ENCODE measurements at places on chromosomes 1 and 21.
A peak's percentile ranks its signal among the peaks of the same experiment; 100 is the strongest.

- DNase-seq = no peak
Observed at GRCh38 chr1:160743266-160743665, 4.2 kb downstream of the SLAMF7 start.

GRCh38 chr1:89085781-89086180 lies 20.8 kb upstream of the GBP1 start:
- DNase-seq = peak; percentile 11

- no peak for DNase-seq
Observed at GRCh38 chr1:24803987-24804530, 58.8 kb downstream of the CLIC4 start.

- peak; percentile 10 for DNase-seq
Observed at GRCh38 chr1:42380586-42381279, at the start of gene RIMKLA. TSS of gene RIMKLA (plus strand) at chr1:42380792. CDS start at chr1:42380935, 143 bp downstream.

GRCh38 chr1:42730988-42731387 lies 9.0 kb downstream of the CLDN19 start:
- no peak for DNase-seq

GRCh38 chr1:48472638-48473037 lies 634 bp upstream of the SPATA6 start:
- DNase-seq = no peak

DNA sequence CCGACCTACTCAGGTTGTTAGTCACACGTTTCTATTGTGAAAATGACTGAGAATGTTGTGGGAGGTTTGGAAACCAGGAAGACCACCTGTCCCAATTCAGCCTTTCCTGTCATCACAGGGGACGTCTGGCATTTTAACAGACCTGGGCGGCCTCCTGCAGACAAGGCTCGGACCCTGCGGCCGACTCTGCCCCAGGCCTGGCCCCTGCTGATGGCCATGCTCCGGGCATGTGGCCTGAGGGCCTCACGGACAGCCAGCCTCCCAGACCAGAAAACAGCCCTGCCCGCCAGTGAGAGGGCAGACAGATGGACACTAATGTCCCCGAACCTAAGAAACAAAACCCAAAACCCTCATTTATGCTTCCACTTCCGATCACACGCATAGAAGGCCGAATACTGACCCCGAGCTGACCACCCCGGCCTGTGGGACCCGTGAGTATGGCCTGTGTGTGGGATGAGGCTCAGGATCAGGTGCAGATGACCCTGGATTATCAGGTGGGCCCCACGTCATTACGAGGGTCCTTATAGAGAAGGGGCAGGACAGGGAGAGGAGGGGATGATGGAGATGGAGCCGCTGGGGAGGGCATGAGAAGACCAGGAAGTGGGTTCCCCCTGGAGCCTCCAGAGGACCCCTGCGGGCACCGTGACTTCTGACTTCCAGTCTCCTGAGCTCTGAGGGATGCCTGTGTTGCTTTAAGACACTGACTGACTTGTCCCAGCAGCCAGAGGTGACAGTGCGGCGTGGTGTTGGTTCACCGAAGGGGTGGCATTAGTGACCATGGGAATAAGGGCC lies 9.6 kb downstream of the COL18A1 start:
- DNase-seq = no peak

DNA sequence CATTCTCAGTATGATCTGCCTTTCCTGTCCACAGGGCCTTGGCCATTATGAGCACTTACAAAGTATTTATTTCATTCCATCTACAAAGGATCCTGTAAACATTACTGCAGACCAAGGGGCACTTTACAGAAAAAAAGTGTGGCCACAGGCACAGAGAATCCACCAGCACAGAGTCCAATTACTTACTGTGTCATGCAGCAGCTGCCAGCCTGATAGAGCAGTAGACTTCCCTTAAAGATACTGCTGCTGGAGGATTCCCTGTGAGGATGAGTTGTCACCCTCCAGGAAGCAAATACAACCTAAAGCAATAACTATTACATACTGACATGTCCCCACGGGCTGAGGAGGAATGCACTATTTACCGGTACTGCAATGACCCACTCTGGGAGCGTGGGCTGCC lies 97.1 kb upstream of the COG2 start:
- no peak for DNase-seq

DNA sequence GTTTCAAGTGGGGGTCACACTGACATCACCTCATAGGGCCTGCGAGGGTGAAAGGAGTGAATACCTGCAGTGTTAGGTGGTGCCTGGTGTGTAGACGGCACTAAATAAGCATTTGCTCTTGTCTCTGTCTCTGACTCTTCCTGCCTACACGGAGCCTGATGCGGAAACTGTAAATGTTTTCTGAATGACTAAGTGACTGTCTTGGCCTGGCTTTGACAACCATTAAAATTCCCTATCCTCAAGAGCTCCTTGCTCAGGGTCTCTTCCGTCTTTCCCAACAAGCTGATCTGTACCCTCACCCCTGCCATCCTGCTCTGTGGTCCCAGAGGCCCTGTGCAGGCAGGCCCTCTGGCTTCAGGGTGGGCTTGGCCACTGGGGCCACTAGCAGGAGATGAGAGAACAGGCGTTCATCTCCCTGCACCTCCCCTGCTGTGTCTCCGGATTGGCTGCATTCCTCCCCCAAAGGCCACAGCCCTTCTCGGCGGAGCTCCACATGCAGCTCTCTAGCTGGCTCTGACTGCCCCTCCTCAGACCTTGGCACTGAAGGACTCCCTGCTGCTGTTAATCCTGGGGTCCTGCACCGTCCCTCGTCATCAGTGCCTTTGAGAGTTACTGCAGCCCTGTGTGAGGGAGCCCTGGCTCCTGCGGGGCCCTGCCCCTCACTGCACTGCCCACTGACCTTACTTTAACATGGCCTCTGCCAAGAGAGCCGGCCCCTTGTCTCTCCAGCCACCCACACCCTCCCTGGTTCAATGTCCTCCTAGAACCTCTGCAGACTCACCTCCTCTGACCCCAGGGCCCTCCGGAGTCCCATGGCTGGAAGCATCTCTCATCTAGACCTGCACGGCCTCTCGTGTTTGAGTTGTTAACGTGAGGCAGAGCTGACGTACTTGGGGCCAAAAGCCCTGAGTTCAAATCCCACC lies 211.1 kb downstream of the MATN1 start:
- no peak for DNase-seq

DNA sequence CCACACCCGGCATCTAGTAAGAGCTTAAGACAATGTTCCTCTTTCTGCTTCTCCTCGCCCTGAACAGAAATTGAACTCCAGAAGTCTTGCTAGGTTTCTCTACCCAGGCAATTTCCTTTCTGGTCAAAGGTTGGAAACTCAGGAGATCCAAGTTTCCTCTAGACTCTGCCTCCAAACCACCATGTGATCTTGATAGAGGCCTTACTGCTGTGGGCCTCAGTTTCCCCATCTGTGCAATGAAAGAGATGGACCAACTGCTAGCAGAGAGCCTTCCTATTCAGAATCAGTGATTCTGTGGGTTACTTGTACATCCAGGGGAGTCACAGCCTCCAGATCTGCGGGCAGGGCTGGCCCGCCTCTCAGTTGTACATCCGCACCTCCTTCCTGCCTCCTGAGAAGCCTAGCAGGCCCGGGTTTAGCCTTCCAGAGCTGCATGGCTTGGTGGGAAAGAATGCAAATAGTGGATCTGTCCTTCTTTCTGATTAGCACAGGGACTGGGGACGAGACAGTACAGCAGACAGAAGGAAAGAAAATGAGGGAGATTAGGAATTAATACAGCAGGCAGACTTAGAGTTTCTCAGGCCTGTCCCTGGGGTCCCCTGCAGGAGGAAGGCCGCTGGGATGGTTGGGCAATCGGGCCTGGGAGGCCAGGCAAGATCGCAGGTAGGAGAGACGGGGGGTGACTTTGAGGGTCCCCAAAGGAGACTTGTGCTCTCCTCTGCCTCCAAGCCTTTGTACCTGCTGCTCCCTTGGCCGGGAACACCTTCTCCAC lies 83.9 kb downstream of the PAX7 start:
- no peak for DNase-seq

- no peak for DNase-seq
Observed at GRCh38 chr1:182601913-182602312, 2.3 kb downstream of the RGS16 start.

DNA sequence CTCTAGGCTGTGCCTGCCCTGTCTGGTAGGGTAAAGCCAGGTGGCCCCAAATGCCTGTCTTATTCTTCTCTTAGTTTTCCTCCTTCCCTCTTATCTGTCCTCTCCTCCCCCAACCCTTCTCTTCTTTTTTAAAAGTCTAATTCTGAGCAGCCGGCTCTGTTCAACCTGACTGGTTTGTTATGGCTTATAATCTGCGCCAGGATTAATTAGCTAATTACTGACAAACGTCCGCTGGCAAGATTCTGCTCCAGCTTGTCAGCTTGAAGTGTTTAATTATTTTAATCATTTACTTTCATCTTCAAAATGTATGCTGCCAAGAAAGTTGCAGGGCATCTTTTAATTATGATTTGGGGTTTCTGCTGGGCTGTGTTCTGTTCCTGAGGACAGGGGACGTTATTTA lies 27.2 kb upstream of the PSMB2 start:
- DNase-seq = no peak

DNA sequence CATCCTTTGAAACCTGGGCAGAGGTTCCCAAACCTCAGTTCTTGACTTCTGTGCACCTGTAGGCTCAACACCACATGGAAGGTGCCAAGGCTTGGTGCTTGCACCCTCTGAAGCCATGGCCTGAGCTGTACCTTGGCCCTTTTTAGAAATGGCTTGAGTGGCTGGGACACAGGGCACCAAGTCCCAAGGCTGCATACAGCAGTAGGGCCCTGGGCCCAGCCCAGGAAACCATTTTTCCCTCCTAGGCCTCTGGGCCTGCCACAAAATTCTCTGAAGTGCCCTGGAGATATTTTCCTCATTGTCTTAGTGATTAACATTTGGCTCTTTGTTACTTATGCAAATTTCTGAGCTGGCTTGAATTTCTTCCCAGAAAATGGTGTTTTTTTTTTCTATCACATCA lies 65.6 kb upstream of the ACTRT2 start:
- no peak for DNase-seq

DNA sequence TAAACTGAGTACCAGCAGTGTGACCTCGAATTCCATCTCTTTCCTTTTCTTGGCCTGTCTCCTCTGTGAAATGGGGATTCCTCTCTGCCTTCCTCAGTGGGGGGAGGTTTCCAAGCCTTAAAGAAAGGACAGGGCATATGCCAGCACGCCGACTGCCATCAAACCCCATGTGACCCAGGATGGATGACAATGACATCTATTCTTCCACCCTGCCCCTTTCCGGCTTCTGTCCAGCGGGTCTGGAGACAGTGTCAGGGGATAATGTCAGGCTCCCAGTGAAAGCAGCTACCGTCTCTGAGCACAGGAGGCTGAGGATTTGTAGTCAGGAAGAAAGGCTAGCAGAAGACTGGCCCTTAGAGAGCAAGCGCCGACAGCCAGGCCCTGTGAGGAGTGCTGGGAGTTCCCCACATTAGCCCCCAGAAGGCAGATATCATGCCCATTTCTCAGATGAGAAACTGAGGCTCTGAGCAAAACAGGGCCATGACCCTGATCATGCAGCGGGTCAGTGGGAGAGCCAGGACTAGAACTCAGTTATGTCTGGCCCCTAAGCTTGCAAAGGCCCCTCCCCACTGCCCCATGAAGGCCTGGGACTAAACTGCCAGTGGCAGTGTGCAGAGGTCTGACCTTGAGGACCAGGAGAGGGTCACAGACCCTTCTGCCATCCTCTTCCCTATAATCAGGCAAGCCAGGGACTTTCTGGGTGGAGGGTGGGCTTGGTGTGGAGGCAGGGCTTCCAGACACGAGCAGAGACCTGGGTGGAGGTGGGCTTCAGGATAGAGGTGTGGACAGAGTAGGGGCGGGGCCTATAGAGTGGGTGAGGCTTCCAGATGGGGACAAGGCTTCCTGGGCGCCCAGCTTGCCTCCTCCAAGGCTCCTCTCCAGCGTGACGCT lies 30.1 kb downstream of the CDCA8 start:
- DNase-seq = no peak

DNA sequence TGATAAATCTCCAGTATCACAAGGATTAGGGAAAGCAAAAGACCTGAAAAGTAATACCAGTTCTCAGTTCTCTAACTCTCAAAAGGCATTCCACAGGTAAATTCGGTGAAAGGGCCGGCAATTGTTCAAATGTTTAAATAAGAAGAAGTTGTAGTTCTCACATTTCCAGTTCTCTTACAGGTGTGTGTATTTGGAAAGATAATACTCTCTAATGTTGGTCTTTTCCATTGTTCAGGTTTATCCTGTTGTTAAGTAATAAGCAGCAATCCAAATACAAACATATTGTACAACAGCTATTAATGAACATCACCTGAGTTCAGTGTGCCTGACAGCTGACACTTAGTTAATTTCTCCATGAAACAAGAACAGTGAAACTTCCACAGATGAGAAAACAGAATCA lies 13.2 kb upstream of the PRKAB2 start:
- no peak for DNase-seq

GRCh38 chr1:9228609-9229008 lies 6.0 kb upstream of the H6PD start:
- DNase-seq = no peak

- no peak for DNase-seq
Observed at GRCh38 chr1:175471039-175471800, 272.2 kb downstream of the TNR start.

- no peak for DNase-seq
Observed at GRCh38 chr1:53062708-53063591, 937 bp downstream of the PODN start.

GRCh38 chr1:172754609-172755008 lies 95.7 kb downstream of the FASLG start:
- no peak for DNase-seq

- no peak for DNase-seq
Observed at GRCh38 chr1:13587256-13588030, 3.8 kb downstream of the PDPN start.

GRCh38 chr1:59408608-59409240 lies 111.8 kb downstream of the FGGY start:
- DNase-seq = no peak

All from activated naive CD8-positive, alpha-beta T cell treated with anti-CD3 and anti-CD28 coated beads, Interleukin-2, amount 50 U/mL, for 16 hours (primary cell).